Stimulated activated CD4-positive, alpha-beta T cell treated with anti-CD3 and anti-CD28 coated beads, TNF-alpha, amount 100 ng/mL, for 24 hours (primary cell): ENCODE measurements at places on chromosomes 7 and 10.

- no peak for DNase-seq
These were observed 338.8 kb downstream of the AUTS2 start for GRCh38 chr7:69937097-69937496.

DNA sequence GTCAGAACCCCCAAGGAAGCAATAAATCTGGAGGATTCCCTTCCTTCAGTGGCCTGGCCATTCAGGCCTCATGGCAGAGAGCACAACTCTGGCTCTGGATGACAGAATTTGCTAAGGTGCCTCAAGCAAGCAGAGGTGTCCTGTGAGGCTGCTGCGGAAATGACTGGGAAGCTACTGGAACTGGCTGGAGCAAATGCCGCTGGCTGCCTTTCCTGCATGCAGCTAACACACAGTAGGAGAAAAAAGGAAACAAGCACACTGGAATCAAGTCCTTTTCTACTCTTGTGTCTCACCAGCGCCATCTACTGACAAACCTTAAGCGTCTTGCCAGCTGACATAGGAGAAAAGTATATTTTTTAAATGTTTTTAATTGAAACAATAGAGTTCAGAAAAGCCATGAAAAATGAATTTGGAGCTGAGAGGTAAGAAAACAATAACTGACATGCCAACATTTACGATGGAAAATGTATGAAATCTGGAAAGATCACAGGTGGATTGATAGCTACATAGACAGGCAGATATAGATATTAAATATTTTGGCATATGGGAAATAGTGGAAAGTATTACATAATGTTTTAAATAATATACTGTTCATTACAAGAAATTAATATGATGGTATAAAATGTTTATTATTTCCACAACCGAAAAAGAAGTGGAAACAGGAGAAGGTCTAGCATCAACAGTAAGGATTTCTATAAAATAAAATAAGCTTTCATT lies 951.6 kb downstream of the ANKRD7 start:
- peak; percentile 6 for DNase-seq

- no peak for DNase-seq
These were observed 138.9 kb upstream of the BMPER start for GRCh38 chr7:33766405-33766804.

GRCh38 chr10:19578571-19578970 lies 237.7 kb upstream of the PLXDC2 start:
- DNase-seq: no peak

DNA sequence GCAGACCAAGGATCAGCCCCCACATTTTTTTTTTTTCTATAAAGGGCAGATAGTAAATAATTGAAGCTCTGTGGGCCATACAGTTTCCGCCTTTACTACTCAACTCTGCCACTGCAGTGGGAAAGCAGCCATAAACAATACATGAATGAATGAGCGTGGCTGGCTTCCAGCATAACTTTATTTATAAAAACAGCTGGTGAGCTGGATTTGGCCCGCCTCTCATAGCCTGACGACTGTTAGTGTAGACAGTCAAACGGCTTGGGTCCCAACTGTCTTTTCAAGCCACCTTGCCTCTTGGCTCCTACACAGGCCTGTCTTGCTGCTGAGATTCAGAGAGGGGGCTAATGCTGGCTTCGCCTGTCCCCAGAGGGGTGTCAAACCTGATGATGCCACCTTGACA lies 169.8 kb upstream of the GPR26 start:
- DNase-seq: no peak

GRCh38 chr7:25949736-25950487 lies 202.1 kb upstream of the NFE2L3 start:
- no peak for DNase-seq

GRCh38 chr7:128025819-128026218 lies 5.4 kb downstream of the LRRC4 start:
- DNase-seq: no peak

- no peak for DNase-seq
These were observed 38.1 kb upstream of the LANCL2 start for GRCh38 chr7:55326945-55327626.

DNA sequence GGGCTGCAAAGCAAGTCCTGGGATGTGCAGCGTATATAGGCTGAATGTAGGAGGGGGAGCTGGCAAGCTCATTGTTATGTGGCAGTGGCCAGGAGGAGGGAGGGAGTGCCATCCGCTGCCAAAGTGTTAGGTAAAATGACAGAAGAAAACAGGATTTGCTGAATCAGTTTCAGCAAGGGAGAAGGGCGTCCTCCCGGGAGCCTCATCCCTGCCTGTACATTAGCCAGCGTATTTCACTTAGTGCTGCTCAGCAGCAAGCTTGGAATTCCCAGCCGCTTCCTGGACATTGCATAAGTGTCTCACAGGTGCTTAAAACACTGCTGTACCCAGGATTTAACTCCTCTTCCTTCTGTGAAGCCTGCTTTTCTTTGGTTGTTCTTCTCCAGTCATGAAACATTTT lies 2.5 kb downstream of the NIPSNAP2 start:
- DNase-seq: no peak

DNA sequence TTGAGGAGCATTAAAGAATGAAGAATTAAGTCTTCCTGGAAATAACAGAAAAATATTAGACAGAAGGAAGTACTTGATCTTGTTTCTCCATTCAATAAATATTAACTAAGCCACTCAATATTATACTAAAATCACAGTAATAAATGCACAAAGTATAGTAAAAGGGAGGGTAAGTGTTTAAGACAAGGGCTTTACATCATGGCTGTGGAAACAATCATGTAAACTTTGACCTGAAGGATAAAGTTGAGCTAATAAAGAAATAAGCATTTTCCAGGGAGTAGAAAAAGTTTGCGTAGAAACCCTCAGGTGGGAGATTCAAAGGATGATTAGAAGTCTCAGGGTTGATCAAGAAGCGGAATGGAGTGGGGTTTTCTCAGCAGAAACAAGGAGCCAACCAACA lies 78.2 kb downstream of the SEMA3C start:
- DNase-seq: no peak

DNA sequence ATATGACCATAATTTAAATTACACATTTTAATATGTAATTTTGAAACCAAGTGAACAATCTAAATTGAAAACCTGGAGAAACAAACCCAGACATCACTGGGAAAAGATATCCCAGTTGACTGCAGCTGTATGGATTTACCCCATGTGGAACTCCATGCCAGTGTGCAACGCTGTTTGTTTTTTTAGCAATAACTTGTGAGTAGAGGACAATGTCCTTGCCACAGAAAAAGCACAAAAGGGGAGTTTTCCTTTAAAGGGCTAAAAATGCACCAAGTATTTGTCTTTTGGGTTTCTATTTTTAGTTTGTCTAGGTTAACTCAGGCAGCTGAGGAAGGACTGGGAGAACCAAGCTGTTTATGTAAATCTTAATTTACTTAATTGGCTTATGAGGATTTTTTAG lies 15.1 kb upstream of the COL17A1 start:
- no peak for DNase-seq

GRCh38 chr7:6123843-6124242 lies 92.7 kb downstream of the ANKRD61 start:
- DNase-seq: no peak

DNA sequence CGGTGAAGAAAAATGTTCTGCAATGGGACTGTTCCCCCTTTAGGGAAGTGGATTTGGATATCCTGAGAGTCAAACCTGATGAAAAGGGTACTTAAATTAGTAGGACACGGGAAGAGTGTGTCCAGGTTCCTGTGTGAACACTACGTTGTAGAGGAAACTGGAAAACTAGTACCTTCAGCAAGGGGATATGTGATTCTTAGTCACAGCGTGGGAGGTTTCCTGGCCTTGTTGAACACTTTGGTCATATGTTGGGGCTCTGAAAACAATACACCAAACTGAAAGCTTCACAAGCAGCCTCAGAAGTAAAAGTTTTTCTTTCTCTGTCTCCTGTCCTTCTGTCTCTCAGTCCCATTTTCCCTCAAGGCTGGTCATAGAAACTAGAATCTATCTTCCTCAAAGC lies 306.9 kb upstream of the GLI3 start:
- DNase-seq: no peak

DNA sequence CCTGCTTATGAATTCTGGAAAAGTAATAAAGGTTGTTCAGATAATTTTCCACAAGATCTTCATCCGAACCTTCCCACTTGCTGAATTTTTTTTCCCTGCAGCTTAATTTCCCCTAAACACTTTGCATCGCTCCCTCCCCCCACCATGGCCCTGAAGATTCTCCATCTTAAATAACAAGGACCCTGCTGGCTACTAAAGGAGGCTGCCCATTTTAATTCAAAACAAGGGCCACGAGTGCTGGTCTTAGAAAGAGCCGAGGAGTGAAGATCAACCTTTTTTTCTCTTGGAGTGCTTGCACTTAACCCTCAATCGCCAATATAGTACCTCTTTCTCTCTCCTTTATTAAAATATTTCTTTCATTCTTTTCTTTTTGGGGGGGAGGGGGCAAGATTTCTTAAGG lies 9.2 kb upstream of the SP8 start:
- DNase-seq: no peak

DNA sequence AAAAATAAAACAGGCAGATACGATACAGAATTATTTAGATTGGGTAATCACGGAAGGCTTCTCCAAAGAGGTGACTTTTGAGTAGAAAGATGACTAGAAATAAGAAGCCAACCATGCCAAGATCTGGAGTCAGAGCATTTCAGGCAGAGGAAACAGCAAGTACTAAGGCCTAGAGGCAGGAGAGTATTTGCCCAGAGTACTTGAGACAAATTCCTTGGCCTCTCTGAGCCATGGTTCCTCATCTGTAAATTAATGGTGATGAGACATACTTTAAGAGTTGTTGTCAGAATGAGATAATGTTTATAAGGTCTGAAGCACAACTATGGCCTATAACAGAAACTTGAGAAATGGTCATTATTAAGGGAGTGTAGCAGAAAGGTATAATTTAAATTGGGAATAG lies 15.8 kb upstream of the GPR37 start:
- DNase-seq: no peak
